Fibroblast of skin of abdomen (primary cell): ENCODE measurements at places on chromosomes 4 and X.

GRCh38 chrX:9429767-9430166, 35.1 kb upstream of the TBL1X start:
- no peak for DNase-seq

DNA sequence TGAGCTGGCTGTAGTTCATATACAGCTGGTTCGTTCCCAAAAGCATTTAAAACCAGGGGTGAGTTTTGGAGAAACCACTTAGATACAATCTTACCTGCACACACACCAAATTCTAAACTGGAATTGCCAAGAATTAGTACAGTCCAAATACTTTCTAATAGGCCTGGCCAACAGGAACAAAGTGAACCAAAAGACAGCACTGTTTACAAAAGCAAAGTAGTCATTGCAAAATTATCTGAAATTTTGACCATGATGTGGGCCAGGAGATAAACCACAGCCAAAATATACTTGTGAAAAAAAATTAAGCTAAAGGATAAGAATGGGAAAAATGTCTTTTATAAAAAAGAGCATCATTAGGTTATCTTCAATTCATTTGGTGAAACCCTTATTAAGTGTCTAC, 37.9 kb upstream of the NAP1L5 start:
- no peak for DNase-seq

GRCh38 chrX:38881727-38882126, 80.5 kb downstream of the MID1IP1 start:
- no peak for DNase-seq

DNA sequence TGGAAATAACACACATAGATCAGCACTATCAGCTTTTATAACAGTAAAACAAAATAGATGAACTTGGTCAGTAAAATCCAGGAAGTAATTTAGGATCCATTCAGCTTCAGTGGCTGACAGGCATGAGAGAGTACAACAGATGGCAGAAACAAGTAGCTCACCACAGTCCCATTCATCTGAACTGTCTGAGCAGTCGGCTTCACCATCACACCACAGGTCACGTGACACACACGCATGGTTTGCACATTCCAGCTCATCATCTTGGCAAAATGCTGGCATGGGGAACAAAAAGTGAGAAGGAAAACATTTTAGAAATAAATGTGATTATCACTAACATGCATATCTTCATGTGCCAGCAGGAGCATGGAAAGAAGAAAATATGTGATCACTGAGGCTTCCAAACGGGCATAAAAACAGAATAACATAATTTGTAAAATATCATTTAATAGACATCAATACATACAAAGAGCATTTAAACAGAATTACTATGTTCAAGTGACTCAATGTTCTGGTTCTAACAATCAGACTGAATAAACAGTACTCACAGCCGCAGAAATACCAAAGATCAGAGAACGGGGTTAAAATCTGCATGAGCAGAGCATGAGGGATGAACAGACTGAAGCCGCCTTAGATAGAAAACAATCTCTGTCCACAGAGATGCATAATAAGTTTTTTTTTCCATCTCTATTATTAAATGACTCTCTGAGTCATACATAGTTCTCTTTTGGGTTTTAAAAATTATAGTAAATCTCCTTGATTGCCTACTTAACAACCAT, 158.1 kb downstream of the ATP10D start:
- DNase-seq, result peak; percentile 86

DNA sequence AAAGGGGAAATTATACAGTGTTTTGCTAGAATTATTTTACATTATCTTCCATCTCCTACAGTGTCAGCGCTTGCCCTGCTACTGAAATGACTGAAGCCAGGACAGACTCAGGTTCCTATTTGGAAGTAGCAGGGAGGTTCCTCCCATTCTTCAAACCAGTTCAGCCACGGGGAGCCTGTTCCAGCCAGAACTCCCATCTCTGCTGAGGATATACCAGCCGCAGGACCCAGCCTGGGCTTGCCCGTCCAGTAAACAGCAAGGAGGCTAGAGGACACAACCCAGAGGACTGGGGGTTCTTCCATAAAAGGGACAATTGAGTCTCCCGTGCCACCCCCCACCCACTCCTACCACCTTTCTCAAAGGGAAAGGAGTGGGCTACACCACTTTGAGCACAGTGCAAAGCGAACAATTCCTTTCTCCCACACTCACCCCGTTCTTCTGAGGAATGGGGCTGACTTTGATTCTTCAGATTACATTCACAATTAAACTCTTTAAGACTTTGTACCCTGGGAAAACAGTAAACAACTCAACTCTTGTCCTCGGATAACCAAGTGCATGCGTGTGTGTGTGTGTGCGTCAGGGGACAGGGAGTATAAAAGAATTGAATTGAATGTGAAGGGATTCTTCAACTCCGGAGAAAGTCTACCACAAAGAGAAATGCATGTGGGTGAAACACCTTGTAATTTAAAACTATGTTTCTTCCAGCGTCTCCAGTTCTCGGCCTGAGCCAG, 31.0 kb upstream of the PPARGC1A start:
- no peak for DNase-seq

DNA sequence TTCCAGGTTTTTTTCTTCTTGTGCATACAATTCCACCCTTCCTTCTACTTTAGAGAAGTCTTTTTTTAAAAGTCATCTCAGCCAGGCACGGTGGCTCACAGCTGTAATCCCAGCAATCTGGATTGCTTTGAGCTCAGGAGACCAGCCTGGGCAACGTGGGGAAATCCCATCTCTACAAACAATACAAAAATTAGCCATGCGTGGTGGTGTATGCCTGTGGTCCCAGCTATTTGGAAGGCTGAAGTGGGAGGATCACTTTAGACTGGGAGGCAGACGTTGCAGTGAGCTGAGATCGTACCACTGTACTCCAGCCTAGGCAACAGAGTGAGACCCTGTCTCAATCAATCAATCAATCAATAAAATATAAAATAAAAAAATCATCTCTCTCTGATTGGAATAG, 14.8 kb downstream of the ELOVL6 start:
- DNase-seq, result no peak

DNA sequence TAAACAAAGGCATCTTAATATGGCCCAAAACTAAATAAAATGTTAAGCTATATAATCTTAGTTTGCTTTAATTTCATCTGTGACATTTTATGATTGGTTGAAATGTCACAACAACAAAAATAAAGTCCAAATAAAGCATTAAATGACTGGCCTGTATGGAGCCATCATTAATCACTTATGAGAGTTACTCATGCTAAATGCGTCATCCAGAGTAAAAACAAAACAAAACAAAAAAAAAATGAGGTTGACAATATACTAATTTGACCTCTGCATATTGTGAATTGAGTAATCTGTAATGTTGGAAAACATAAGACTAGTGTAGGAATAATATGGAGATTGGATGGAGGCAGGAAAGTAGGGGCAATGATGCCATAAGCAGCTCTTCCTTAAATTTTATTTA, 139.7 kb downstream of the MAPK10 start:
- DNase-seq, result no peak

- peak; percentile 75 for DNase-seq
Observed at GRCh38 chr4:153257151-153257620, 52.9 kb downstream of the TRIM2 start.

GRCh38 chr4:187127456-187127855, 403.8 kb upstream of the FAT1 start:
- DNase-seq, result no peak

DNA sequence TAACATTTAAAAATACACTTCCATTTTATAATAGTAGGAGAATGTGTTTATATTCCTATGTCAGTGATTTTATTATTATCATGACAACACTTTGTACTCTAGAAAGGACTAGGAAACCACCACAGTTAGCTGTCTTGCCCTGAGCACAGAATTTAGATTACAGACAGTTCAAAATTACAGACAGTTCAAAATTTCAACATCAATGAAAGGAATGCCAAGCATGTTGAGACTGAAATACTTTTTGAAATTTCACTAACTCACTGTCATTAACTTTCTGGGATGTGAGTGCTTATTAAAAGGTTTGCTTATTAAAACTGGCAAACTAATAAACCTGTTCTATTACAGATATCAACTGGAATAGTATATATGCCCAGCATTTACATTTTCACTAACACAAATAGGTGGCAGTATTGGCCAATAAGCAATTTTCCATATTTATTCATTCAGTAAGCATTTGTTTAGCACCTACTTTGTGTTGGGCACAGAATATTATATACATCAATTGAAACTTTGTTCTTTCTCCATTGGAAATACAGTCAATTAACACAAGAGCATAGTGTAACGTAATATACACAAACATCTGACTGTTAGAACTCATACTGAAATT, 179.4 kb downstream of the FBXW7 start:
- peak; percentile 47 for DNase-seq

DNA sequence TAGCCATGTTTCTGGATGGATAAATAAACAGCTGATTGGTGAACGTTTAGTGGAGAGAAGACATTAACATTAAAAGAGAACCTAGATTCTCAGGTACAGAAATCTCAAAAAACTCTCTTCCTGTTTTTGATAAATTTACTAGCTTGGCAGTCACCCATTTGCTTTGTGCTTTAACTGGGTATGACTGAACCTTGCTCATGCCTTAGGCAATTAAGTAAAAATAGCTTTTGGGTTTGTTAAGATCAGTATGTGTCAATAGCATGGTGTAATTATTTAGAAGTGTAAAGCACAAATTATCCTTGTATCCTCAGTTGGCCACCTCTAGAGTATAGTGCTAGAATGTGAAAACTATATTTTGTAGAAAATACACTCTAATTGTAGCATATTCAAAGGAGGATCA, 200.0 kb downstream of the CFAP299 start:
- no peak for DNase-seq

GRCh38 chr4:29540439-29541102, 1179.6 kb upstream of the PCDH7 start:
- no peak for DNase-seq

DNA sequence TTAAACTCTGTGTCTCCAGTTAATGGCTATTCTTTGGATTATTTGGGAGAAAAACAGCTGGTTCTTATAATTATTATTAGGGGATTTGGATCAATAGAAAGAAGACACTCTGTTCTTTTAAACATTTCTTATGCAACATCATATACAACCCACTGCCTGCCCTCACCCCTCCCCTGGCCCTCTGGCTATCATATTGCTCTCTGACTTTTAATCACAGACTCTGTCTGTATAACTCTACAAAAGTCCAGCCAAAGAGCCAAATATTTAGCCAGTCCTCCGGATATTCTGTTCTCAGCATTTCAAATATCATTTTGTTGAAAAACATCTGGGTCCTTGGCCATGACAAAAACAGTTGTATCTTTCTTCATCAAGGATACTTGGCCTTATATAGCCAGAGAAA, 19.0 kb upstream of the PACRGL start:
- no peak for DNase-seq

- DNase-seq, result no peak
Observed at GRCh38 chr4:45442466-45442865, 681.4 kb downstream of the GABRG1 start.

GRCh38 chr4:178599521-178599920, 1157.3 kb upstream of the AGA start:
- no peak for DNase-seq

- DNase-seq, result peak; percentile 40
Observed at GRCh38 chrX:13219991-13220764, 99.7 kb downstream of the ATXN3L start.

DNA sequence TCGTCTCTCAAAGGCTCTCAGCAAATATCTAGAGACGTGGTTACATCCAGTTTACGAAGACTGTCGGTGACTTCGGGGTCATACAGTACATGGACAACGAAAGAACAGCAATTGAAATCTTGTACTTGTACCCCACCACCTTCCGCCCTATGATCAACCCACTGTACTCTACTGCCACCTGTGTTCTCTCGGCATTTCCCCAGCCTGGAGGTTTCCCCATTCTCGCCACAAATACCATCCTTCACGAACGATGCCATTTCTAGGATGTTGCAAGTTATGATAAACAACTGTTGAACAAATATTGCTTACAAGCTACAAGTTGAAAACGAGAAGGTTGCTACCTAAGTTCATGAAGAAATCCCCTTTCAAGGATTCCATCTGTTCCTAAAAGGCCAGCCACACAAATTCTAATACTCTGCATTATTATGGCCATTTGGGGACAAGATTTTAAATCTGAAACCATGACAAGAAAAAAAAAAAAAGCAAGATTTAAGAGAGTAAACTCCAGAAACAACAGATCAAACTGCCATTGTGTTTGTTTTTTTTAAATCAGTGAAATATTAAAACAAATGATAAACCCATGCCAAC, 1.6 kb downstream of the APBB2 start:
- DNase-seq, result peak; percentile 62

DNA sequence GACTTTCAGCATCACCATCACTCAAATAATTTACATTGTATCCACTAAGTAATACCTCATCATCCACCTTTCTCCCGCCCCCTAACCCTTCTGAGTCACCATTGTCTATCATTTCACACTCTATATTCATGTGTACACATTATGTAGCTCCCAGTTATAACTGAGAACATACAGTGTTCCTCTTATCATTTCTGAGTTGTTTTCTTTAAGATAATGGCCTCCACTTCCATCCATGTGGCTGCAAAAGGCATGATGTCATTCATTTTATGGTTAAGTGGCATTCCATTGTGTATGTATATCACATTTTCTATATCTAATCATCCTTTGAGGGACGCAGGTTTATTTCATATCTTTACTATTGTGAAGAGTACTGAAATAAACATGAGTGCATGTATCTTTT, 14.6 kb upstream of the NDST4 start:
- no peak for DNase-seq

DNA sequence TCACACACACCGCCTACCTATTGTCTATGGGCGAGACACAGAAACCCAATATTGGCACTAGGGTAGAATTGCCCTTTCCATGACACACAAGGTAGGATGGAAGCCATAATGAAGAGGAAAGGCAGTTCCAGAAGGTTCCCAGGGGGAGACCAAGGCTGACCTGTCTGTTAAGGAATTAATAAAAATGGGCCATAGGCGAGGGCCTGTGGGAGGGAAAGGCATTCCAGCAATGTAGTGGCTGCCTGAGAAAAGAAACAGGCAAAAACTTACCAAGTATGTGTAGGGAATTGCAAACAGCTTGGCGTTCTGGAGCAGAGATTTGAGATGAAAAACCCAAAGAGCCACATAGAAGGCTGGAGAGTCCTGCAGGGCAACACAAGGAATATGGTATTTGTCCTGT, 19.1 kb downstream of the MAGED2 start:
- peak; percentile 7 for DNase-seq

GRCh38 chr4:128858879-128859671, 49.6 kb downstream of the JADE1 start:
- DNase-seq, result peak; percentile 92

DNA sequence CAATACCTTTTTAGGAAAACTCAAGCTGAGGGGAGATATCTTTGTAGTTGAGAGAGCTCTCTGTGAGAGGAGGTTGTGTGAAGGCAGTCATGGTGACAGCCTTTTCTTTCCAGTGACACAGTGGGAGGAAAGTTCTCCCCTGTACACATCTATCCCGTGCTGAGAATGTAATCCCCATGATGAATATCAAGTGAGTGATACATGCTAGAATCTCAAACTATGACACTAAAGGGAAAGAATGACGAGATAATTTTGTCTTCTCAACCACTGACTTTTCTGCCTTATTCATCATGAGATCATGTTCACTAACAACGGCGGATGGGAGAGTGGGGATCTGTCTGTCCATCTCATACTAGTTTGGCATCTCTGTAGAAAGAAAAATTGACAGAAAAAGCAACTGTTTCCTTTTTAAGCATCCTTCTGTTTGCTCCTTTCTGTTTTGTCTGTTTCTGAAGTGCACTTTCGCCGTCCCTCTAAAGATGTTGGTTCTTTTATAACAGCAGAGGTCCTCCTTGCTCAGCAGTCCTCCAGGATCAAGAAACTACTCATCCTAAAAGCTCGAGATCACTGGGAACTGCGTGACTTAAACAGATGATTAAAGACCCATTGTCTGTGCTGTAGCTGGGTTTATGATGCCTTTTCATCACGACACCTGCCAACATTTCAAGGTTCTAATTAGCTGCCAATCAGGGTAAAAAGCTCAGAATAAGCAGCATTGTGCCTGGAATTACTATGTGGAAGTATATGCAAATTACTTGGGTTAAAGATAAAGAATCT, 137.6 kb downstream of the DCK start:
- peak; percentile 75 for DNase-seq
